ENCODE measurements at places on chromosomes 5 and 9.

DNA sequence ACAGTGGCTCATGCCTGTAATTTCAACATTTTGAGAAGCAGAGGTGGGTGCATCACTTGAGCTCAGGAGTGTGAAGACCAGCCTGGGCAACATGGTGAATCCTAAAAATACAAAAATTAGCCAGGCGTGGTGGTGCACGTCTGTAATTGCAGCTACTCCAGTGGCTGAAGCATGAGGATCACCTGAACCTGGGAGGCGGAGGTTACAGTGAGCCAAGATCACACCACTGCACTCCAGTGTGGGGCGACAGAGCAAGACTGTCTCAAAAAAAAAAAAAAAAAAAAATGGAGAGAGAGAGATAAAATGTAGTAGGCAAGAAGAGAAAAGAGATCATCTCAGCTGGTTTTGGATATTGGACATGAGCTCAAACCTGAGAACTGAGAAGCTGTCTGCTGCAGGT lies 23.7 kb upstream of the ZCCHC7 start:
- DNase-seq, result no peak

- no peak for DNase-seq
Measured at GRCh38 chr5:128259607-128260021, 176.0 kb downstream of the SLC12A2 start.

GRCh38 chr5:138351517-138351916 lies 968 bp upstream of the KDM3B start:
- no peak for DNase-seq

GRCh38 chr5:101991486-101991885 lies 304.6 kb downstream of the SLCO4C1 start:
- no peak for DNase-seq

- DNase-seq, result no peak
Measured at GRCh38 chr5:107396351-107396690, 274.4 kb downstream of the EFNA5 start.

DNA sequence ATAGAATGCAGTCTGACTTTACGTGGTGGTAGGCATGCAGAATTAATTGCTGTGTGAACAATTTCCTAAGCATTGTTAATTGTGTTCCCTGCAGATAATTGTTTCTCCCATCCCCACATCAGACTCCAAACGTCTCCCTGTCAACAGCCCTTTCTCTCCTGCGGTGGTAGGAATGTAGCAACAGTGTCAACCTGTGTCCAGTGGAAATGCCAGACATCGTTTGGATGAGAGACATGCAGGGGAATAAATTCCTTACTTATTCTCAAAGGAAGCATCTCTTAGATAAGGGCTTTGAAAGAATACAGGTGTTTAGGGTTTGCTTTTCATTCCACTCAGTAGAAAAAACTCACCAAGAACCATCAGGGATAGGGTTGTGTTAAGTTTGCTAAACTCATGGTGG lies 245.3 kb upstream of the WWC1 start:
- DNase-seq, result no peak

- DNase-seq, result no peak
Measured at GRCh38 chr9:26748449-26749058, 144.0 kb downstream of the CAAP1 start.

- DNase-seq, result no peak
Measured at GRCh38 chr9:86483496-86483895, 129.3 kb upstream of the TUT7 start.

DNA sequence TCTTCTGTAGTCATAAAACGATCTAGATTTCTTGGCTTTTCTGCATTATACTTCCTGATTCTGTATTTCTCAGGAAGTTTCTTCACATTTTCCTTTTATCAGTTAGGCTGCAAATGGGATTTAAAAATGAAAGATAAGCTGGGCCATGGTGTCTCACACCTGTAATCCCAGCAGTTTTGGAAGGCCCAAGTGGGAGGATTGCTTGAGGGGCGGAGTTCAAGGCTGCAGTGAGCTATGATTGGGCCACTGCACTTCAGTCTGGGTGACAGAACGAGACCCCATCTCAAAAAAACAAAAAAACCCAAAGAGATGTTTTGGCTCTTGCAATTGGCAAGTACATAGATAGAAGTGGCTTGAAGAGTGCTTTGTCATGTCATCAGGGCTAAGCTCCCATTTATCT lies 26.2 kb upstream of the APC start:
- no peak for DNase-seq

GRCh38 chr5:135718151-135718550 lies 116.3 kb upstream of the SLC25A48 start:
- DNase-seq, result no peak

- no peak for DNase-seq
Measured at GRCh38 chr9:132641216-132641615, 28.6 kb downstream of the DDX31 start.

GRCh38 chr9:127132921-127133647 lies 10.6 kb upstream of the ANGPTL2 start:
- no peak for DNase-seq

DNA sequence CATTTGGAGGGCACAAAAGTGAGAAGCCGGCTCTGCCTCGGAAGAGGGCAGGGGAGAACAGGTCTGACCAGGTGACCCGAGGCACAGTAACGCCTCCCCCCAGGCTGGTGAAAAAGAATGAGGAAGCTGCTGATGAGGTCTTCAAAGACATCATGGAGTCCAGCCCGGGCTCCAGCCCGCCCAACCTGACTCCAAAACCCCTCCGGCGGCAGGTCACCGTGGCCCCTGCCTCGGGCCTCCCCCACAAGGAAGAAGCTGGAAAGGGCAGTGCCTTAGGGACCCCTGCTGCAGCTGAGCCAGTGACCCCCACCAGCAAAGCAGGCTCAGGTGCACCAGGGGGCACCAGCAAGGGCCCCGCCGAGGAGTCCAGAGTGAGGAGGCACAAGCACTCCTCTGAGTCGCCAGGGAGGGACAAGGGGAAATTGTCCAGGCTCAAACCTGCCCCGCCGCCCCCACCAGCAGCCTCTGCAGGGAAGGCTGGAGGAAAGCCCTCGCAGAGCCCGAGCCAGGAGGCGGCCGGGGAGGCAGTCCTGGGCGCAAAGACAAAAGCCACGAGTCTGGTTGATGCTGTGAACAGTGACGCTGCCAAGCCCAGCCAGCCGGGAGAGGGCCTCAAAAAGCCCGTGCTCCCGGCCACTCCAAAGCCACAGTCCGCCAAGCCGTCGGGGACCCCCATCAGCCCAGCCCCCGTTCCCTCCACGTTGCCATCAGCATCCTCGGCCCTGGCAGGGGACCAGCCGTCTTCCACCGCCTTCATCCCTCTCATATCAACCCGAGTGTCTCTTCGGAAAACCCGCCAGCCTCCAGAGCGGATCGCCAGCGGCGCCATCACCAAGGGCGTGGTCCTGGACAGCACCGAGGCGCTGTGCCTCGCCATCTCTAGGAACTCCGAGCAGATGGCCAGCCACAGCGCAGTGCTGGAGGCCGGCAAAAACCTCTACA lies 11.8 kb downstream of the QRFP start:
- no peak for DNase-seq

GRCh38 chr5:147906326-147907095 lies at the start of gene C5orf46:
C5orf46 (minus strand) TSS chr5:147906538; CDS start chr5:147906501, 37 bp downstream.
- DNase-seq, result no peak

GRCh38 chr5:36392818-36393217 lies 91.1 kb upstream of the RANBP3L start:
- no peak for DNase-seq

GRCh38 chr9:70020217-70020616 lies 23.4 kb upstream of the MAMDC2 start:
- DNase-seq, result no peak

- DNase-seq, result no peak
Measured at GRCh38 chr5:2806176-2806575, 54.7 kb upstream of the IRX2 start.

DNA sequence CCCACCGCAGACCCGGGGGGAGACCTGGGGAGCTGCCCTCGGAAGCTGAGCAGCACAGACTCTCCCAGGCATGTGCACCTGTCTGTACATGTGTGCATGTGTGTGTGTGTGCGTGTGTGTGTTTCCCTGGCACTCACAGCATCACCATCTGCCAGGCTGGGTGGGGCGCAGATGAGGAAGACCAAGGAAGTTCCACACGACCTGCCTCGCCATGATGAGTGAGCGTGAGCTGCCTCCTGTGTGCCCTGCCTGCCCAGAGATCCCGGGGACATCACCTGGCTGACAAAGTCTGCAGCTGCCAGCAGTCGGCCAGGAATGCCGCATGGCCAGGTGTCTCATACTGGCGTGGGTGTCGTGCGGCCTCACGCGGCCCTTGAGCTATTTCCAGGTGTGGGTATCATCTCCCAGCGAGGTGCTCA lies 4.0 kb upstream of the GPSM1 start:
- no peak for DNase-seq

DNA sequence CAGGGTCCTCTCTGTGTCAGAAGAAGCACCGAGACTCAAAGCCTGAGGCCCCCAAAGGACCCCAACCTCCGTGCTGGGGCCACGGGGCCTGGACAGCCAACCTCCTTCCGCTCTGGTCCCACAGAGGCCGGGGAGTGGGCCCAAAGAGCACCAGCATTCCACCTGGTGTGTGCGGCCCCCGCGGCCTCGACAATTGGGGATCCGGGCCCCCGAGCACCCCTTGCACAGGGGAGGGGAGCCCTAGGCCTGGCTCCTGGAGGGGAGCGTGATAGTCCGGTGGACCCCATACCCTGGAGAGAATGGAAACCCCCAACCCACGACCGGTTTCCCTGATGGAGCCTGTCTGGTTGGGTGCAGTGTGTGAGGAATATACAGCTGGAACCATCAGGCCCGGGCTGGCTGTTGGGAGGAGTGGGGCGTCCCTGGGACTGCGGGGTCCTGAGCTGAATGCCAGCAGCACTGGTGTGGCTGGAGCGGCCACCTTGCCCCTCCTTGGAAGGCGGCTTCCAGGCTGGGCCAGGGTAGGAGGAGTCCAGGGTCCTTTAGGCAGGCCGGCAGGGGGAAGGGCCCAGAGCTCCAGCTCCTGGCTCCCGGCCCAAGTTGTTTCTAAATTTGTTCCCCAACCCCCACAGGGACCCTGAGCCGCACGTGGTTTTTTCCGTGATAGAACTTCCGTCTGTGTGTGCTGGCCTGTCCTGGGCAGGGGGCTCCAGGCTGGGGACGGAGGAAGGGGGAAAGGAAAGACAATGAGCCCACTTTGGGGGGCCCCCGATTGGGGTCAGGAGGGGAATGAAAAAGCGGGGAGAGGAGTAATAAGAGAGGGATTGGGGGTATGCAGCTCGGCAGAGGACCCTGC lies 825 bp upstream of the TOR4A start:
- no peak for DNase-seq

- no peak for DNase-seq
Measured at GRCh38 chr5:161369022-161369421, 177.5 kb downstream of the GABRB2 start.

Measured in effector CD4-positive, alpha-beta T cell (primary cell).